ENCODE measurements at places on chromosomes 1 and 21.

DNA sequence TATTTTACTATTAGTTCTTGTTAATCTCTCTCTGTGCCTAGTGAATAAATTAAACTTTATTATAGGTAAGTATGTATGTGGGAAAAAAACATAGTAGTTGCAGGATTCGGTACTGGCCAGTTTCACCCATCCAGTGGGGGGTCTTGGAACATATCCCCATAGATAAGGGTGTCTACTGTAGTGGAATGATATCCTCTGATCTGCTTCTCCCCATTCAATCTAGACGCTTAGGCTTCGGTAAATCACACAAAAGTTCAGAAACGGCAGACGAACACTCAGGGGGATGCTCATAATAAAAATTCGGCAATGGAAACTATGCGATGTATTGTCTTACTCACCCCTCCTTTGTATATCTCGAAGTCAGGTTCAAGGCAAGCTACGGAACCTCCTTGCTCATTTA is 232.9 kb upstream of the COA6 start:
- DNase-seq: no peak

DNA sequence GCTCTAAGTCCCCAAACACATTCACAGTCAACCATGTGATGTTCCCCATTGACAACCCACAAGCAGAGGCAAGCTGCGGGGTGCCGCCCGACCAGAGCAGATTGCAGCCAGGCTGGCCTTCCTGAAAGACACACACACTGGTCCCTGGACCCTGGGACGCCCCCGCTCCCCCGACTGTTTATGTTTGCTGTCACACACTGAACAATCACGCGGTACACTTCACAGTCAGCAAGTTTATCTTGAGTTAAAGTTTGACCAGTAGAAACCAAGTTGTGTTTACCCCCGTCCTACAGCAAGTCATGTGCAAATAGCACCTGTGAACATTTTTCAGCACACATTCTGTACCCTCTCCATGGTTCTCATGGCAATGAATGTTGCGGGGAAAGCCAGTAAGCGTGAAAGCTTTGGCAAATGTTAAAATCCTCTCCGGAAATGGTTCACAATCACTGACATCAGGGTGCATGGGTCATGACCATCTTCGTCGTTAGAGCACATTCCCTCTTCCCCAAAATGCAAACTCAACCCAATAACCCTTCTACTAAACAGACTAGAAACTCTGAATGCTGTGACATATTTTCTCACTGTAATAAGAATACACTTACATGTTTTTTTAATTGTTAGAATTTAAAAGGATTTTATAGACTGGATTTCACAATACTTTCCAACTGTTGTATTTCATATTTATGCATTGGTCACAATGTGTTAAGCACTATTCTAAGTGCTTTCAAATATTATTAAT is 33.3 kb upstream of the IRF2BP2 start:
- no peak for DNase-seq

DNA sequence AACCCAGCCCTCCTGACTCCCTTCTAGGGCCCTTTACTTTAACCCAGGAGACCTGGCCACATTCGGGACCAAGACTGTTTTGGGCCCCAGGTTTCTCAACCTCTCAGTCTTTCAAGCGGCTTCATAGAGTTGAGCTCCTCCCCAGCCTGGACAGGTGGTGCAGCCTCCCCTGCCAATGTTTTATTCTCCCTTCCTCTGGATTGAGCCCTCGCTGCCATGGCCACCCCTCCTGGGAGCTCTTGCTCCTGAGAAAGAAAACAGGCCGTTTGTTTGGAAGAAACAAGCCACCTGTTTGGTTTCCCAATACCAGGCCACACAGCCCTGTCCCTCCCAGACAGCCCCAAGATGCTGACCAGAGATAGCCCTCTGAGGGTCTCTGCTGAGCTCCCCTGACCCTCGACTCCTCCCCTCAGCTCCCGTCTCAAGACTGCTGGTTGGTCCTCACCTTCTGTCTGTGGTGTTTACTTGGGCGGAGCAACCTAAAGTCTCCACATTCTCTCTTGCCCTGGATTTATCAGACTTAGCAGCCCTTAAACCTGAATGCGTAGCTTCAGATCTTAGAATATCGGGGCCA is 3.3 kb downstream of the TMEM51 start:
- no peak for DNase-seq

DNA sequence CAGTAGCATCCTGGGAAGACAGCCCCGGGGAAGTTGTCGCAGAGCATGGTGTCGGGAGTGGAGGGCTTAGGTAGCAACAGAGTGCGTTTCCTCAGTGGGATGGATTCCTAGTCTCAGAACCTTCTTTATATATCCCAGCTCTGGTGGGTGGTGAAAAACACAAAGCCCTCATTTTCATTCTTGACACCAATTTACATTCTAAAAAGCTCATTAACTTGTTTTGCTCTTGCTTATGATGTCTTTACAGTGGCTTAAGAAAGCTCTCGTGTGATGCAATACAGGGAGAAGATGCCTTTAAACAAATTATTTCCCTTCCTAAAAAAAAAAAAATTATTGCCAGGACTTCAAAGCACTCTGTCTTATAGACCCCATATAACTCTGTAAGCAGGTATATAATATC is at the start of gene KRTAP8-1:
Gene KRTAP8-1, minus strand, starts transcription at position 101 of the 400 bp plus-strand sequence. Its CDS starts 54 bp downstream, at position 47.
- DNase-seq: no peak

All from stimulated activated CD8-positive, alpha-beta memory T cell treated with anti-CD3 and anti-CD28 coated beads, Interleukin-7, amount 100 ng/mL, for 1 hour (primary cell).